CD4-positive, CD25-positive, alpha-beta regulatory T cell (primary cell): ENCODE measurements at places on chromosomes 2 and 18.

GRCh38 chr2:135099802-135100483, 47.9 kb downstream of the RAB3GAP1 start:
- DNase-seq: no peak

DNA sequence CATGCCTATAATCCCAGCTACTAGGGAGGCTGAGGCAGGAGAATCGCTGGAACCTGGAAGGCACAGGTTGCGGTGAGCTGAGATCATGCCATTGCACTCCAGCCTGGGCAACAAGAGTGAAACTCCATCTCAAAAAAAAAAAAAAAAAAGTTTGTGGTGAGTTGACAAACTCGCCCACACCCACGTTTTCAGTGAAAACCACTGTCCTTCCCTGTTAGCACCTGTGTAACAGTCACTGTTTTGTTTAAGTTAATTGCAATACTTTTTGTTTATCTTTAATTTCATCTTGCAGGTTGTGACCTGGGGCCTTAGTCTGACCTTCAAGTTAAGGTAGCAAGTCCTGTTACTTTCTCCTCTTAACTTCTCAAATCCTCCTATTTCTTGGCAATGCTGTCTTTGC, 65.5 kb upstream of the SKOR2 start:
- no peak for DNase-seq

- DNase-seq: no peak
These were observed 127.4 kb downstream of the CHST9 start for GRCh38 chr18:27057519-27058234.

- DNase-seq: no peak
These were observed 335.6 kb upstream of the ID2 start for GRCh38 chr2:8346208-8346607.

DNA sequence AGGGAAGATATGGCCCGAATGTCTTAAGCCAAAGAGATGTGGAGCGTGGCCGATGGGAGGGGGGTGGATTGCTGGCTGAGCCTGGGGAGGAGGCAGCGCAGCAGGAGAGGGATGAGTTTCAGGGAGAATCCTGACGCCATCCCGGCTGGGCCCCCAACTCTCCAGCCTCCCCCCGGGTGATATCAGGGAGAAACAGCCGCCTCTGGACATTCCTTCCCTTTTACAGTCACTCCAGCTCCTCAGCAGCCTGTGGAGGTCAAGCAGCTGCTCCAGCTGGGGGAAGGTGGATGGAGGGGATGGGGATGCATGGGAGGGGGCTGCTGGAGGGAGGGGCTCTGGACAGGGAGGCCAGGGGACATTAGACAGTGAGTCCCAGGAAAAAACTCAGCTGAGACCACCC, 9.5 kb upstream of the DES start:
- DNase-seq: no peak

DNA sequence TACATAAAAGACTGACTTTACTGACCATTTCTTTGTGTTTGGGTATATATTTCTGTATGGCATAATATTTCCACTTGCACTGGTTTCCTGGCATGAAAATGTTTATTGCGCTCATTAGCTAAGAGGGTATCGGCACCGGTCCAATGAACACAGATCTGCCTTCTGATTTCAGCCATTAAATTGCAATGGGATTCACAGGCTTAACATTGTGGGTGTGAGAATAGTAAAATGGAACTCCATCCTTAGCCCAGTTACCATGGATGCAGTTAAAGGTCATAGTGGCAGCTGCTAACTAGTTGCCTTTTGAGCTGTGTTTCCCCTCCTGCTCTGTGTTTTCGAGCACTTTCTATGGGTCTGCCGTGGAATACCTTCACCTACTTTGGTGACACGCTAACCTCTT, 352.6 kb upstream of the POU3F3 start:
- DNase-seq: no peak

- DNase-seq: no peak
These were observed 22.2 kb downstream of the LANCL1 start for GRCh38 chr2:210454336-210454735.

DNA sequence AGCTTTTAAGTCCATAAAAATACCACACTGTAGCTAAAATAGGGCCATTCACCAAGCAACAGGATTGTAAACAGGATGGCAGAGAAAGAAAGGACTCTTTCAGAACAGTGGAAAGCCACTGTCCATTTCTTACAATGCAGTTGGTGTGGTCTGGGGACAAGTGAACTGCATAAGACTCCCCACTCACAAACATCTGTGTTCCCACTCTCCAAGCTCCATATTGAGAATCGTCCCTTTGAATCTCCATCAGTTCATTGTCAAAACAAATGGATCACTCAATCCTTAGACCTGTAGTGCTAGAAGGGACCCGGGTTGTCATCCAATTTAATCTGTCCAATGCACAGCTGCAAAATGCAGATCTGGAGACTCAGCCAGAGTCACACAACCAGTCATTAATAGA, 347.4 kb upstream of the KLHL29 start:
- no peak for DNase-seq

DNA sequence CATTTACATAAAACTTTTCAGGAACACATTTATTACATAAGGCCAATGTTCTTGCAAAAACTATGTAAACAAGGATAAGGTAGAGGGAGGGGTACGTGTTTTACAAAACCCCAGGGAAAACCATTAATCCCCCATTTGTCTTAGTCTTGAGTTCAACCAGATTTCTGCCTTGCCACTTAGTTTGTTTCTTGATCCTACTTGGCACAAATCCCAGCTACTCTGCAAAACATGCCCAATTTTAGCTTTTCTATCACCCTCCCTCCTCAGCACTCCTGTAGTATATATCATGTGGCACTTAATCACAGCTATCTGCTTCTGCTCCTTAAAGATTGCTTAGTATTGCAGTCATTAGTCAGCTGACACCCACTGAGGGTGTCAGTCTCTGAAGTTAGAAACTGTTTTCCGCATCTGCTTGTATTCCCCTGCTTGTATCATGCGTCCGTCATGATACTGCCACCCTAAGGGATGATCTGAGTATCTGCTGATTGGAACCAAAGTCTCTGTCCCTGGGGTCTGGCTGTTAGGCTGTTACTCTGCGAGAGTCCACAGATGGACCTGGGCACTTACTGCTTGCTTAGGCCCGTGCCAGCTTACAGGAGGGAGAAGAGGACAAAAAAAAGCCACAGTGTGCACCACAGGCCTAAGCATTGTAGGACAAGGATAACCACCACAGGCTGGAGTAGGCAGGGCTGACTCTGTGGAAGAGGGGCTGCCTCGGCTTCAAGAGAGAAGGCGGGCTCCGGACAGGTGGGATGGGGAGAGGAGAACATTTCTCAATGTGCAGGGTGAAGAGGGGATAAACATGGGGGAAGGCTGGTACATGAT, 82.2 kb downstream of the EPAS1 start:
- no peak for DNase-seq

GRCh38 chr2:36952748-36953197, 13.6 kb downstream of the STRN start:
- DNase-seq: no peak

- no peak for DNase-seq
These were observed 83.3 kb upstream of the ID2 start for GRCh38 chr2:8598295-8599165.

- DNase-seq: no peak
These were observed 40.2 kb downstream of the SEMA4F start for GRCh38 chr2:74694281-74694680.

- DNase-seq: no peak
These were observed 432.6 kb downstream of the PARD3B start for GRCh38 chr2:204977914-204978313.

DNA sequence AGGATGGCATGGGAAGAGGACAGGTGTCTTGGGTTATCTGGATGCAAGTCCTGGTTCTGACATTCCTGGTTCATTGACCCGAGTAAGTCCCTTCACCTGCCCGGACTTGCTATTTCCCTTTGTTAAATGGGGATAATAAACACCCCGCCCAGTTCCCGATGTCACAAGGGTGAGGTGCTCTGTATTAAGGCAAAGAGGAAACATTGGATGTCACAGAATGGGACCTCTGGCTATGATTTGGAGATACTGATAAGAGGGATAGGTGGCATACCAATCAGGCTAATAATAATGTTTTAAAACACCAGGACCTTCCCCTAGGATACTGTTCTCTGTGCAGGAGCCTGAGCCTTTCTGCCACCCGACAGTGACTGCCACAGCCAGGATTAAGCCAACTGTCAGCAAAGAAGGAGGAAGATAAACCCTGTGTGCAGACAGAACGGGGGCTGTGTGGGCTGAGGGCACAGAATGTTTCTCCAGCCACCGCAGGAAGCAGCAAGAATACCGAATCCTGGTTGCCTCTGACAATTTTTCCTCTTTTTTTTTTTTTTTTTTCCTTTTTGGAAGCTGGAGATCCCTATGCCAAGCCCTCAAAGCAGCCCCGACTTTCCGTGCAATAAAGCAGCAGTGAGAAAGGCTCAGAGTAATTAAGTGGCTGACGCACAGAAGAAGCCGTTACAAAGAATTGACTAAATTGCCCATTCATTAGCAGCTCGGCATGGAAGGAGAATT, 336.6 kb downstream of the SMAD2 start:
- no peak for DNase-seq

GRCh38 chr2:239006622-239007285, 158.9 kb downstream of the TWIST2 start:
- DNase-seq: no peak

GRCh38 chr2:137675584-137676327, 288.5 kb upstream of the HNMT start:
- DNase-seq: no peak

- DNase-seq: no peak
These were observed 52.5 kb downstream of the IL1RL2 start for GRCh38 chr2:102239344-102239743.

DNA sequence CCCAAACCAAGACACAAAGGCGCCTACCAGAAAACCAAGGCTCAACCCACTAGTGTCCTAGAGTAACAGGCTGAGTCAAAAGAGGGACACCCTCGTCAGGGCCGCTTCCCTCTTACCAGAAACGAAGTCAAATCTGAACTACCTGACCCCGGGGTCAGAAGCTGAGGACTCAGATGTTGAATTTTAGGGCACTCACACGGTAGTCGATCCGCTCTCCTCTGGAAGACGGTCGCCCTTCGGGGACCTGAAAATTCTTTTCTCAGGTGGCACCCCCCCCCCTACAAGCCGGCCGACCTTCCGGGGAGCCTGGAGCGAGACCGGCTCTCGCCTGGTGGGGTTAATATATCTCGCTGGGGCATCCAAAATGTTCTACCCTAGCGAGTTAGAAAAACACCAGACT, 121.1 kb upstream of the KCNJ3 start:
- no peak for DNase-seq

DNA sequence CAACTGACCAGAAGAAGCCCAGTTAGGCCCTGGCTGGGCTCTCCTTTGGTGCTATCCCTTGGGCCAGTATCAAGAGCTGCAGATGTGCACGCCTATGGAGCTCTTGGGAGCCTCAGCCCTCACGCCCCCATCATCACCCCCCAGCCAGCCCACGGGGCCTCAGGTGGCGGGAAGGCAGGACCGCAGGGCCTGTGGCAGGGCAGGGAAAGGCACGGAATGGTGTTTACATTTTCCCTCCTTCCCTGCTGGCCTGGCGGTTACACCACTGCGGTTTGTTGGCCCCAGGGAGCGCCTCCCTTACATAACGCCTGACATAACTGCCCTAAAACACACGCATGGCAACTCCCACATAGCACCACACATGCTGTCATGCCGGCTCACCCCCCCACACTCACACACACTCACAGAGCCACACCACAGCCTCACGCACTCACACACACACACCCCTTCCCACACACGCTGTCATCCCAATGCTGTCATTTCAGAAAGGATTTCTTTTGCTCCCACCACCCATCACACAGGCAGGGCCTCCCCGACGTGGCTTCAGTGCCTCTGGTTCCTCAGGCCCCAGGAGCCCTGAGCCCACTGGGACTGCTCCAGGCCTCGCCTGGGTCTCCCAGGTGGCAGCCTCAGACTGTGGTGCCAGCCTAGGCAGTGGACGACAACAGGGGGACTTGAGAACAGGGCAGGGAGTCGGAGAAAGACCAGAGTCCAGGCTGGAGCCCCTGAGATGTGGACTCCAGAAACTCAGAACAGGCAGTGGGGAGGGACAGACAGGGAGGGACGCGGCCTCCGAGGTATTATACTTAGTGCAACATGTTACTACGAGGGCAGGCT, 15.7 kb downstream of the ZFP36L2 start:
- DNase-seq: no peak

DNA sequence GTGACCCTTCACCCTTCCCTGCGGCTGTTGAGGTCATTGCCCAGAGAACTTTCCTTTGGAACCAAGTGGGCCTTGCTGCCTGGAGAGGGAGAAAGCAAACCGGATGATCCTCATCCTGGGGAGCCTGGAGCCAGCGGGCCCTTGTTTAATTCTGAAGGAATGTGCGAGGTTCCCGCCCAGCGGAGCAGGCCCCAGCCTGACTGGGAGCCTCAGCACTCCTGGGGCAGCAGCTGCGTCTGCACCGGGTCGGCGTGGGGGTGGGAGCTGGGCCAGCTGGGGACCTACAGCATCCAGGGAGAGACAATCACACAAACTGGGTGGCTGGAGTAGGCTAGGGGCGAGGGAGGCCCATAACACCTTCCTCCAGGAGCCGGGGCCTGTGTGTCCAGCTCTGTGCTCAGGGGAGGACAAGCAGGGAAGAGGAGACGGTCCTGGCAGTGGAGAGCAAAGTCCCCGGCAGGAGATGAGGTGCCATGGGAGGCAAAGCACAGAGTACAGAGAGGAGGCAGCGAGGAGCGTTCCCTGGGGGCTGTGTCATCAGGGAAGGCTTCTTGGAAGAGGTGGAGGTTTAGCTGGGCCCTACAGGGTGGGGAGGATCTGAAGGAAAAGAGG, 61.9 kb upstream of the HAAO start:
- DNase-seq: no peak

- no peak for DNase-seq
These were observed 45.0 kb downstream of the PHLPP1 start for GRCh38 chr18:62760403-62760734.

DNA sequence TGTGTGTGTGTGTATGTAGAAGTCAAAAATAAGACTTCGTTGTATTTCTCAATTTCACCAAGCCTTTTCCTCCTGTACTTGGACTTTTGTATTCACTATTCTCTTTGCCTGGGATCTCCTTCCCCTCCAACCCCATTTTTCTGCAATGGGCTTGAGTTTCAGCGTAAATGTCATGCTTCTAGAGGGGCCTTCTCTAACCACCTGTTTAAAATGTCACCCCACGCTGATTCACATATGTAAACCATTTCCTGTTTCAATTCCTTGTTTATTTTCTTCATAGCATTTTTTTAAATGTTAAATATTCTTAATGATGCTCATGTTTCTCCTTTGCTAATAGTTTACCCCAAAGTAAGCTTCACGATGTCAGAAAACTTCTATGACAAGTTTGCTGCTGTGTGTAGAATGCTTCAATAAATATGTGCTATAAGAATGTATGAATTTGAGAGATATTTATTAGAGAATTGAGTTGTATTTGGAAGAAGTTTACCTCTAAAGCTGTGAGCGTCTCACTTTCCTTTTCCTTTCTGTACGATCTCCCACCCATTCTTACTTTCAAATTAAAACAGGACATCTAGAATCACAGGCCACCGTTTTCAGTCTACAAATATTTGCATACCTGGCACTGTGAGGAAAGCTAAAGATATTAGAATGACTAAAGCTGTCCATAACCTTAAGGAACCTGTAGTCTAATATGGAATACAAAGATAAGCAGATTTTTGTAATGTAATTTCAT, 762.4 kb downstream of the LRRTM4 start:
- no peak for DNase-seq
